Stimulated activated CD8-positive, alpha-beta memory T cell treated with anti-CD3 and anti-CD28 coated beads, Interleukin-4, amount 100 ng/mL, for 4 hours (primary cell): ENCODE measurements at places on chromosomes 5 and 9.

GRCh38 chr9:113508111-113508749, 44.7 kb downstream of the RGS3 start:
- DNase-seq, result no peak

- no peak for DNase-seq
Observed at GRCh38 chr5:146564007-146564762, 48.2 kb upstream of the GPR151 start.

- no peak for DNase-seq
Observed at GRCh38 chr9:114158482-114159130, 3.3 kb downstream of the COL27A1 start.

- no peak for DNase-seq
Observed at GRCh38 chr9:127884427-127884911, 7.0 kb upstream of the AK1 start.

- no peak for DNase-seq
Observed at GRCh38 chr9:87084407-87084806, 137.1 kb upstream of the GAS1 start.

GRCh38 chr5:169064093-169064492, 236.8 kb downstream of the SLIT3 start:
- no peak for DNase-seq

- DNase-seq, result no peak
Observed at GRCh38 chr9:91034976-91035824, 233.6 kb downstream of the SYK start.

DNA sequence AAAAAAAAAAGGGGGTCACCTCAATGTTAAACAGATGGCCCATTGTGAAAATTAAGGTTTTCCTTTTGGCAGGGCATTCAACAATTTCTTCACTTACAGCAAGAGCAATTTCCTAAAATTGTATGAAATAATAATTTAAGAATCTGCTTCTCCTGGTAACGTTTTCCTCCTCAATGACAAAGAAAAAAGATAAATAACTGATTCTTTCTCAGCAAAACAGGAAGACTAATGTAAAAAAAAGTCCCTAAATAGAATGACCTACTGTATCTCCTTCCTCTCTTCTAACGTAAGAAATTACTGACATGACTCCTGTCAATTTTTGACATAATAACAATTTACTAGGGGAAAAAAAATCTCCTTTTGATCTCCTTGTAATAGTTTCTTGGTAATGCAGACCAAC, 25.5 kb downstream of the ABHD17B start:
- DNase-seq, result no peak

DNA sequence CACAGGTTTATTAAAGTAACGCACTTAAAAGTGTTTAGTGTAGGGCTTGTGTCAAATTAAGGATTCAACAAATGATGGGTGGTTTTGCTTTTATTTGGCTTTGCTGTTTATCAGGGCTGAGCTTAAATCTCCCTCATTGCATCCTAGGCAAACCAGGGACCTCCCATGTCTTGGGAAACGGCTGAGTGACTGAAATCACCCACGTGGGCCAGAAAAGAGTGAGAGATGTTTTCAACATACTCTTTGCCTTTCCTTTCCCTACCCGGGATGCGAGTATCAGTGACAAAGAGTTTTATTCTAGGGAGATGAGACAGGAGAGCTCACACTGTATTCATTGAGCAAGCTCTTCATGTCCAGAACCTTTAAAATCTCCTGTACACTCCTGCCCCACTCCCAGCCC, 23.3 kb downstream of the KCNMB1 start:
- DNase-seq, result no peak

- DNase-seq, result no peak
Observed at GRCh38 chr5:65012301-65012892, 243.7 kb downstream of the CWC27 start.

DNA sequence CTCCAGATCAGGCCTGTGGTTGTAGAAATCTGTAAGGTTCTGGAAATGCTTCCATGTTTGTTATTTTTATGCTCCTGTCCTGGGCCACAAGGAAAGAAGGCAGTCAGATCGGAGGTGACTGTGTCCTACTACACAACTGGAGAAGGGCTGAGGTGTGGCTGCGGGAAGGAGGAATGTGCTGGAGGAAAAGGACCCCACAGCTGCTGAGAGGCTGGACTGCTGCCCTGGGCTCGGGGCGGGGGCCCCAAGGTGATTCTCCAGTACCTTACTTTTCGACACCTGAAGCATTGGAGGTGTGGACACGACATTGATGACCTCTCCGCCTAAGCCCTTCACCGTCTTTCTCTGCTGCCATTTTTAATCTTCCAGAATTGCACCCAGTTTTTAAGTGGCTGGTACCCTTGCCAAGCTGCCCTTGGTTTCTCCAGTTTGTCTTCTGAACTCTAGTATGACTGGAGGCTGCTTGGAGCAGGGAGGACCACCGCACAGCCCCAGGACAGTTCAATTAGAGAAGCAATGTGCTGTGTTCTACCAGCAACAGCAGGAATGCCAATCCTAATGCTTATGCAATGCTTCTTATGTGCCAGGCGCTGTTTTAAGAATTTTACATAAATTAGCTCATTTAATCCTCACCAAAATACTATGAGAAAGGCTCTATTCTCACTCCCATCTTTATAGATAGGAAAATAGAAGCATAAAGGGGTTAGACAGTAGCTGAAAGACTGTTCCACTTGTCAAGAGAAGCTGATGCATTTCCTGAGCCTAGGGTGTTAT, 13.5 kb upstream of the ANKRD33B start:
- DNase-seq, result no peak

DNA sequence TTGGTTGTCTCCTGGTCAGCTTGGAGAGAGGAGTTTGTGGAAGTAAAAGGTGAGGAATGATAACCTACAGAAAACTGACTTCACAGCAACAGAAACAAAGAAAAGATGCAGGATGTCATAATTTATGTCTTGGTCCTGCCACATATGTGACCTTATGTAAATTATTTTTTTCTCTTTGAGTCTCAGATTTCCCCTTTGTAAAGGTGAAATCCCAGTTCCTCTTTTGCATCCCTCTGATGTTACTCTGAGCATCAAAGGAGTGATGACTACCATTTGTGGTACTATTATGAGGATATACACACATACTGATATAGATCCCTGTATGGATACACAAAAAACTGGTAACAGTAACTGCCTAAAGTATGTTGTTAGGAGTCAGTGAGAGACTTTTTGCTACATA, 1.4 kb upstream of the THG1L start:
- no peak for DNase-seq

DNA sequence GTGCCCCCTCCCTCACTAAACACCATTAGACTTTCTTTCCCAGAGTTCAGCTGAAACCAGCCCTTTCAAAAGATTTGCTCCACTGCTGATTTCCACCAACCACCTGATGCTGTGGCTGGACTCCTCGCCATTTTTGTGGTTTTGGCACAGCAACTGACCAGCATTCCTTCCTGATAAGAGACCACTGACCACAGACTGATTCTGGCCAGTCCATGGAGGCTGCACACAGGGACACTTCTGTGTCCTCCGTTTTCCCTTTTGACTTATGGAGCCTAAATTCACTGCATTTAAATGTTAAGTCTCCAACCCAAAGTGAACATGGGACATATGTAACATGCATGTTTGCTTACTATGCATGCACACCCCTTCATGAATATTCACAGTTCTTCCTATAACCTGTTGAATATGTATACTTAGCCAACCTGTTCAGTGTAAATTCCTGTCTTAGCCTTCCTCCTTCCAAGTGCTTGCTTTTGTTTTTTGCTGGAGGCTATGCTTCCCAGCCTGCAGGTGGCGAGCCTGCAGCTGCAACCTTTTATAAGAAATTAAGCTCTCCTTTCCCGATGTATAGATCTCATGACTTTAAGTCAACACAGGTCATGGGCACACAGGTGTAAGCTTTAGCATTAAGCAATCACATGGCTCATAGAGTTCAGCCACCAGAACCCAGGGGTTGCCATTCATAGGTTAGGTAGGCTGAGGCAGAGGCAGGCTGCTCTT, 78.7 kb downstream of the ACTL7B start:
- no peak for DNase-seq

- no peak for DNase-seq
Observed at GRCh38 chr9:131736431-131736830, 3.4 kb downstream of the RAPGEF1 start.

DNA sequence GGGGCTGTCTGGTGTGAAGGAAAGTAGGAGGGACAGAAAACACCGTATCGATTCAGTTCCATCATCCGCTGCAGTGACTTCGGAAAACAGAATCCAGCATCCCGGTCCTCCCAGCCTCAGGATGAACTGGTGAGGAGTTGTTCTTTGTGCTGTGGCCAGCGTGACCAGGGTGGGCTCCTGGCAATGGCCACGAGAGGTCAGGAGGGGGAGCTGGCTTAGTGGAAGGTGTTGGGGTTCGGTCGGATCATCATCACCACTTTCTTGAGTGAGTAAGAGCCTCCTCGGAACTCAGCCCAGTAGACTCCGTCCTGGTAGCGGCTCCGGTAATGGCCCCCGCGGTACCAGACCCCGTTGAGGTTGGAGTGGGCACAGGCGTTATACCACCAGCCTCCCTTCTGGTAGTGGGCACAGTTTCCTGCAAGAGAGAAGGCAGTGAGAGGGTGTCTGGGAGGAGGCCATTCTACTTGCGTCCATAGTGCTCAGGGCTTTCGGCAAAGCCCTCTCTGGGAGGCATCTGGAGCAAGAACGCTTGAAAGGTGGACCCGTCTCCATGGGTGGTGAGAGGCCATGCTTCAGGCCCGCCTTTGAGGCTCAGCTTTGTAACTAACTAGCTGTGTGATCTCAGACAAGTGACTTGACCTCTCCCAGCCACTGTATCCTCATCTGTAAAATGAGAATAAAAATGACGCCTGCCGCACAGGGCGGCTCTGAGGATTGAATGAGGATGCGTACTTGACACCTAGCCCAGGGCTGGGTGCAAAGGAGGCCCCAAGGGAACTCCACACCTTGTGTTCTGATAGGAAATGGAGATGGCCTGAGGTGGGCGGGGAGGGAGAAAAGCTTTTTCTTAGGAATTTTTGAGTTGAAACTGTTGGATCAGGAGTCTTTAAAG, 33.5 kb downstream of the ANGPTL2 start:
- DNase-seq, result no peak

DNA sequence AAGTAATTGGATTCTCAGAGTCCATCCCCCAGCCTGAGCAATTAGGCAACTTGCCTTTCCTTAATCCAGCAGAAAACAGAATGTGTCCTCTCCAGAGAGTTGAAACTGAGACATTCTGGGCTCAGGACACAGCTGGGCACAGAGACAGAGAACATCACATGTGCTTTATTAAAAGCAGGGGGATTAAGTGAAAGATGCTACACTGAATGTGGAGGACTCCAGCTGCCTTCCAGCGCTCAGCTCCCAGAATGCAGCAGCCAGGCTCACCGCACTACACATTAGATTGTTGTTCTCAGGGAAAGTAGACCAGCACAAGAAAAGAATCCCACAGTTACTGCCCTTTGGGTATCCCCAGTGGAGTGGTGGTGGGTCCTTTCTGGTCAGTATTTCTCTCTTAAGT, 141.6 kb upstream of the IL12B start:
- no peak for DNase-seq

DNA sequence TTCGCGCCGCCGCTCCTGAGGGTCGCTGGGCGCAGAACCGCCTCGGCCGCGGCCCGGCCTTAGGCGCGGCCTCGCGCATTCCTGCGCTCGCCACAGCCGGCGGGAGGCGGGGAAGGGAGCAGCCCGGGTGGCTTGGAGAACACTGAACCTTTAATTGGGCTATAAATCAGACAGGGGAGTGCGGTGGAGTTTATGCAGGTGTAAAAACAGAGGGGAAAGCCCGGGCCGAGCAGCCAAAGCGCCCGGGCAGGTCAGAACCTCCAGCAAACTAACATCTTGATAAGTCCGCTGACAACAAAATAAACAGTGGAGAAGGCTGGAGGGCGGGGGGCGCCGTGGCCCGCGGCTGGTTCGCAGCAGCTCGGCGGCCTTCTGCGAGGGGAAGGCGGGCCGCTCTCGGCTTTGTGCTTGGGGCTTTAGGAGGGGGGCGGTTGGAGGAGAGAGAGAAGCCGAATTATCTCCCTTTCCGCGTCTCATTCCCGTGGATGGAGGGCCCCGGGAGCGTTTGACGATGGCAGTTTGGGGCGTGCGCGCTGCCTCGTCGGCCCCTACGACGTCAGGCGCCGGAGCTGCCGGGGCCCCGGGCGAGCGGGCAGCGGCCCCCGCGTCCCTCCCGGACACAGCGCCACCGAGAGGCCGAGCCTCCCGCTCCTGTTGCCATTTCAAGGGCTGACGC, 11.3 kb downstream of the FOXD1 start:
- DNase-seq, result no peak

- DNase-seq, result no peak
Observed at GRCh38 chr5:122236270-122237040, 75.6 kb upstream of the SNCAIP start.

DNA sequence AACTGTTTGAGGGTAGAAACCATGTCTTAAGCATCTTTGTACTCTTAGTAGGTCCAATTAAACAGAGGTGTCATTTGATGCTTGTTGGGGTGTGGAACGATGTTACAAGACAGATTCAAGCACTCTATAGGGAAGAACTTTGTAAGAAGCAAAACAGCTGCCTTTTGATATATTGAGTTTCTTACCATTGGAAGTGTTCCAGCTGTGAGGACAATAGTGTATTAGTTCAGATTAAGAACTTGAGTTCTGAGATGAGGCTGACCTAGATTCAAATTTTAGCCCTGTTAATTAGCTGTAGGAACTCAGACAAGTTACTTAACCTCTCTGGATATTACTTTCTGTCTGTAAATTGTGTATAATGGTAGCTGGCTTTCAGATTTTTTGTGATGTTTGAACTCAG, 19.6 kb upstream of the ZNF462 start:
- no peak for DNase-seq

DNA sequence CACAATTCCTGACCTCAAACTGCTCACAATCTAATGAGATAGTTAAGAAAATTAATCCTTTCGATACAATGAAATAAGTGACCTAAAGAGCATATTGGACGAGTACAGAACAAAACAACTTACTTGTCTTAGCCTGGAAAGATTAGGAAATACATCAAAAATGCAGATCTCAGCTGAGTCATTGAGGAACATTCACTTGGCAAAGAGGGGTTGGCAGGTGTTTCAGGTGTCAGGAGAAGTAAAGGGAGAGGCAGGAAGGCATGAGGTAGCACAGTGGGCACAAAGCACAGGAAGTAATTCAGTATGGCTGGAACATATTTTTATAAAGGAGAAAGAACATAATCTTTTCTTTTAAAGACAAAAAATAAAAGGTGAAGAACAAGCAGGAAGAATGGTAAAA, 628.8 kb upstream of the RGMB start:
- no peak for DNase-seq

DNA sequence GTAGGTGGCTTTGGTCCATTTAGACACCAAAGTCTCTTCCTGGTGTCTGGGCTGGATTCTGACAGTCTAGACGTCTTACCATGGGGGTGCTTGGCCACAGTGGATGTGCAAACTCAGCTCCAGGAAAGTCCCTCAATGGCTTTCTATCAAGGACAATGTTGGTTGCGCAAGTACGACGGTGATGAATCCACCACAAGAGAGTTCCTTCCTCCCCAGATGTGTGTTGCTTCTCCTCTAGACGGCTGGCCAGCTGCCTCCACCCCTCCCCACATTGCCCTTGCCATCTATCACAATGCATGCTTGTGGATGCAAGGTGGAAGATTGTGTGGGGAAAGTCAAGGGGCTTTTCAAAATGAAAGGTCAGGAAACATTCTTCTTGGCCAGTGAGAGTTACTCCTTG, 89.7 kb upstream of the IRX2 start:
- no peak for DNase-seq
